ENCODE measurements at places on chromosomes 2 and 18. TPM values are rescaled to one million over a fixed set of nuclear protein-coding genes. Genes with fewer than 3 reads are reported as not detected.
A peak's percentile ranks its signal among the peaks of the same experiment; 100 is the strongest.

Gene EFEMP1
- 38.0 TPM for polyA plus RNA-seq

- no peak for DNase-seq
Measured at GRCh38 chr2:138021154-138021553, 56.9 kb downstream of the HNMT start.

GRCh38 chr18:46916551-46917107 lies 678 bp downstream of the PIAS2 start:
- peak; percentile 65 for DNase-seq

- DNase-seq: no peak
Measured at GRCh38 chr2:136361521-136361920, 243.6 kb upstream of the CXCR4 start.

- DNase-seq: no peak
Measured at GRCh38 chr18:66949419-66949818, 345.5 kb upstream of the CDH19 start.
